ENCODE measurements at places on chromosomes 1 and 21.

DNA sequence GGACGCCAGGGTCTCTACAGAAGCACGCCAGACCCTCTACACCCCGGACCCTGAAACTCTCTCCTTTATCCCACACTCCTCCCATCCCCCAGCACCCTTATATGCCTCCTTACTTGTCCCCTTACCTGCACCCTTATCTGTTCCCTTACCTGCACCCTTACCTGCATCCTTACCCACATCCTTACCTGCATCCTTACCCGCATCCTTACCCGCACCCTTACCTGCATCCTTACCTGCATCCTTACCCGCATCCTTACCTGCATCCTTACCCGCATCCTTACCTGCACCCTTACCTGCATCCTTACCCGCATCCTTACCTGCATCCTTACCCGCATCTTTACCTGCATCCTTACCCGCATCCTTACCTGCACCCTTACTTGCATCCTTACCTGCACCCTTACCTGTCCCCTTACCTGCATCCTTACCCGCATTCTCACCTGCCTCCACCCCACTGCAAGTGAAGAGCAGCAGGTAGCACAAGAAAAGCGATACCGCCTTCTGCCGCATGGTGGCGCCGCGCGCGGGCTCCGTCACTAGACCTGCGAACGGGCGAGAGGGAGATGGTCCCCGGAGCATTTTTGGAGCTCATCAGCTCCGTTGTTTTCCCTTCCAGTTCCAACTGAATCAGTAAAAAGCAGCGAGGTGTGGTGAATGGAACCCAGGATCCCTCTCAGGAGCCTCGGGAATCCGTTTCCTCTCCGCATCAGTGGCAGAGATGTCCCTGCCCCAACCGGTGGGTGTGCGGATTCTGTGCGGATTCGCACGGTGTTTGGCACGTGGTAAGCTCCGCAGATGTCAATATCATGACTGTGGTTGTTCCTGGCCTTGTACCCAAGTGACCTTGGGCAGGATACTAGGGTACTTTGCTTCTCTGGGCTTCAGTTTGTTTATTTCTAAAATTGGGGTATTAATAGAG is 2.9 kb downstream of the IFI6 start:
- peak; percentile 79 for DNase-seq

GRCh38 chr1:47951026-47951425 is 46.2 kb downstream of the TRABD2B start:
- no peak for DNase-seq

DNA sequence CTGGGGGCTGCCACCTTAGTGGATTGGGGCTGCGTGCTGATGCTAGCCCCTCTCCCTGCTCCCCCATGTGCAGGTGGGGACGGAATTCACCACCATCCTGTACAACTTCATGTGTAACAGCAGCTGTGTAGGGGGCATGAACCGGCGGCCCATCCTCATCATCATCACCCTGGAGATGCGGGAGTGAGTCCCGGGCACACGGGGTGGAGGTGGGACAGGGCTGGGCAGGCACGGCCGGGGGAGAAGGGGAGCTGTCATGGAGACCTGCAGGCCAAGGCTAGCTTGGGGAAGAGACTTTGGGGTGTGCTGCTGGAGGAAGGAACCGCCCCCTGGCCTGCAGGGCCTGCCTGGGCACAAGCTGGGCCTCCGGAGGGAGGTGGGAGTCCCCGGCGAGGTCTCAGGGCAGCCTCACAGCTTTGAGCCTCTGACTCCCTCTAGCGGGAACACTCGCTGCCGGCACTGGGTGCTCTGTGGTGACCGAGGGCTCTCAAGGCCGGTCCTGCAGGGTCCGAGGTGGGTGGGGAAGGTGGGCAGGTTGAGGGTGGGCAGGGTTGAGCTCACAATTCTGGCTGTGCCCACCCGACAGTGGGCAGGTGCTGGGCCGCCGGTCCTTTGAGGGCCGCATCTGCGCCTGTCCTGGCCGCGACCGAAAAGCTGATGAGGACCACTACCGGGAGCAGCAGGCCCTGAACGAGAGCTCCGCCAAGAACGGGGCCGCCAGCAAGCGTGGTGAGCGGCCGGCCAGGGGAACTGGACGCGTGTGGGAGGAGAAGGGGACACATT is 25.0 kb upstream of the CCDC27 start:
- no peak for DNase-seq

- no peak for DNase-seq
Measured at GRCh38 chr21:31730712-31731055, 1.2 kb downstream of the SCAF4 start.

GRCh38 chr1:118247593-118247992 is 62.6 kb upstream of the SPAG17 start:
- DNase-seq, result no peak

DNA sequence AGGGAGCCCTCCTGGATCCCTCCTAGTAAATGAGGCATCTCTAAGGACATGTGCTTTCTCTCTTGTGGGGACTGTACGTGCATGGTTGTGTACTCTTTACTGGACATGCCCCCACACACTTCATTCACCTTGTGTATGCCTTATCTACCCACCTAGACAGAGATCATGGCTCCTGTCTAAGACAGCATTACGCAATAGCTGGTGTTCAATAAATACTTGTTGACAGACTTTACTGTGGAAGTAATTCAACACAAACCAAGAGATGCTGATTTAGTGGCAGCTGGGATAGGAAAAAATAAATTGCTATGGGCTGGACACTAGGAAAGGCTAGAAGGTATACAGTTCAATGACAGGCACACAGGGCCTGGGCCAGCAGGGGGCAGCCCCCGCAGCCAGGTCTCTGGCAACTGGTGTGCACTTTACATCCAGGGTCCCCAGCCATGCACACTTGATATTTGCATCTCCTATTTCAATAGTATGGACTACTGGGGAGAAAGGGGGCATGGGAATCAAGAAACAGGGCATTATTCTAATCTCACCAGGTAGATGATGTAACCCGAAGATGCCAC is 24.2 kb downstream of the TRABD2B start:
- no peak for DNase-seq

DNA sequence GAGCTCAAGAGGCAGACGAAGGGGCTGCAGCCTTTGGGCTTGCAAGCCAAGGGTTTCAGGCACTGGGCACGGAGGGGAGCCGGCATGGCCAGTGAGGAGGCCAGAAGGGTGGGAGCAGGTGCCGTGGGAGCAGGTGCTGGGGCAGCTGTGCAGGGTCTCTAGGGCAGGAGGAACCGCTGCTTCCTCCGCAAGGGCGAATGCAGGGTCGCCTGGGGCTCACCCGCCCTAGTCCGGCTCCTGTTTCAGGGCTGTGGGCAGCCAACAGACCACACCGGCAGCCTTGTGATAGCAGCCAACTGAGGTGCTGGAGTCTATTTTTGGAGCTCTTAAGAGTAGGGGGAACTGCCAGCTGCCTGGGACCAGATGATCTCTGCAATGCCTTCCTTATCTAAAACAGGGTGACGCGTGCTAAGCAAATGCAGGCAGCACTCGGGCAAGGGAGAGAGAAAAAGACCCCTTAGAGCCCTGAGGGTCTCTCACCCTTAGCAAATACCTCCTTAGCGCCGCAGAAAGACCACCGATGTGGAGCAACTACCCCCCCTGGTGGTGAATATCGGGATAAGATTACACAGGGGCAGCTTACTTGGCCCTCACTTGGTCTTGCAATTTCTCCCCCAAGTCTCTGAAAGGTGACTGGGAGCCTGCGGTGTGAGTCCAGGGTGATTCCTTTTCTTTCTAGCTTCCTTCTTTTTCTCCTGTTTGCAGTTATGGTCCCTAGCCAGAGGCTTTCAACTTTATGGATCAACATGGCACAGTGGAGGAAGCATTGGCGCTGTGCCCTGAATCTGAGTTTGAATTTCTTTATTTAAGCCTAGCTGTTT is 20.7 kb upstream of the MAPKAPK2 start:
- DNase-seq, result peak; percentile 45

DNA sequence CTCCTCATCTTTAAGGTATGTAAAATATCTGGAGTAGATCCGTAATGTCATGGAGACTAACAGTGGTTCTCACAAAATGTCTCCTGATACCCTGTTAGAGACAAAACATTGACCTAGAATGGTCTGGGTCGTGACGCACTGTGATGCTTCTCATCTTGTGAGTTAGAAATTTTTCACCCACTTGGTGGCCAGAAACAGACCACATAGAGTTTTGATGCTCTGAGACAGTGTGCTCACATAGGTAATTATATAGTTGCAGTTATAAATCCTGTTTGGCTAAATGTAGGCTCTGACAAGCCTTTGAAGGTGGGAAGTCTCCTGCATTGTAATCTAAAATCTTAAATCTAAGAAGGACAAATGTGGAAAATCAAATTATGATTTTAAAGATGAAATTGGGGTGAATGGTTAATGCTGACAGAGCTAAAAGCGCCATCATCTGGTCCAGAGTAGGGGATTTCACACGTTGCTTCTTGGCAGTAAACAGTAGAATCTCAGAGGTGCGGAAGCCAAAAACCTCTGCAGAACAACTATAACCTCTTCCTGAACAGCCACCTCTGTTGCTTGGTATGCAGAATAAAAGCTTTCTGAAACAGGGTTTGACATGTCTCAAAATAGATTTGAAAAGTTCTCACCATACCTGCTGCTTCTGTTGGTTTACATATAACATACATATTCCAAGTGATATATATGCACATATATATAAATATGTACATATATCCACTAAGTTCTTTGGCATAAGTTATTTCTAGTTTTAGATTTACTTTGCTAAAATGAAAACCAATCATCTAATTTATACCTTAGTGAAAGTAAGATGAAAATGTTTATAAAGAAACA is 17.1 kb downstream of the RPAP2 start:
- DNase-seq, result no peak

DNA sequence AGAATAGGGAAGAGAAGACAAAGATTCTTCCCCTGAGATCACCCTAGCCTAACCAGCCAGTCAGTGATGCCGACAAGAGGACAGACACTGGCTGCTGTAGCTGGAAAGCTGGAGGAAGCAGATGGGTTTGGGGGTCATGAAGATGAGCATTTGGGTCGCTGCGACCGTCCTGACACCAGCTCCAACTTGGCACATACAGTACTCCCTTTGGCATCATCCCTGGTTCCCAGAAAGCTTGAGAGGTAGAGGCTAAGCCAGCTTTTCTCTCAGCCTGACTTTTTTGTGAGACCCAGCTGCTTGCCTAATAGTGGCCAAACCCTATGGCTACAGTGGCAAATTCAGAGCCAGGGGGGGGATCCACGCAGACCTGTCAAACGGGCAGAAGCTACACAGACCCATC is 43.0 kb upstream of the IKBKE start:
- no peak for DNase-seq

GRCh38 chr1:108601708-108602410 is 42.0 kb downstream of the EEIG2 start:
- no peak for DNase-seq

DNA sequence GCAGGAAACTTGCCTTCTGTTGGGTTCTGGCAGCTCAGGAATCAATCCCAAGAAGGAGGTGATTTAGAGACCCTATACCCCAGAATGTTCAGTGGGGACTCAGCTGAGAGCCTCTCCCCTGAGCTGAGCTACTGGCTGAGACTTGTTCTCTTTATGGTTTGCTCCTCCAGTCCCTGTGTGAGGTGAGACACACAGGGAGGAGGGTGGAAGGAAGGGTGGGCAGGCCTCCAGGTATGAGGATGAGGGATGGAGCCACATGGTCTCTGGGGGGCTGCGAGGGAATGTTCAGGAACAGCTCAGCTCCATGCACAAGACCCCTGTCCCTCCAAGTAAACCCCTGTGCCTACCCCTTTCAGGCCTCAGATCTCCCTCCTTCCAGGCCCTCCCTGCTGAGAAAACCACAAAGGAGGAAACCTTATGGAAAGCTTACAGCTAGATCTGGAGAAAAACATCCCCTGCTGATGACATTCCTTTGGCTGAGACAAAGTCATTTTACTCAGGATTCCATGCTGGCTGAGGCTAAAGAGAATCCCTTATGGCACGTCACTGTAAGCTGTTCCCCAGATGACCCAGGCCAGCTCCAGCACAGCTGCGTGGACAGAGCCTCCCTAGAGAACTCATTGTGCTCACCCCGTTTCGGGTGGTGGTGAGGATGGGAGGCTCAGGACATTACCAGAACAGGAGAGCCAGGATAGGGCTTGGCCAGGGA is 91.5 kb upstream of the IPO9 start:
- no peak for DNase-seq

GRCh38 chr1:236484310-236484971 is 39.3 kb upstream of the LGALS8 start:
- no peak for DNase-seq

DNA sequence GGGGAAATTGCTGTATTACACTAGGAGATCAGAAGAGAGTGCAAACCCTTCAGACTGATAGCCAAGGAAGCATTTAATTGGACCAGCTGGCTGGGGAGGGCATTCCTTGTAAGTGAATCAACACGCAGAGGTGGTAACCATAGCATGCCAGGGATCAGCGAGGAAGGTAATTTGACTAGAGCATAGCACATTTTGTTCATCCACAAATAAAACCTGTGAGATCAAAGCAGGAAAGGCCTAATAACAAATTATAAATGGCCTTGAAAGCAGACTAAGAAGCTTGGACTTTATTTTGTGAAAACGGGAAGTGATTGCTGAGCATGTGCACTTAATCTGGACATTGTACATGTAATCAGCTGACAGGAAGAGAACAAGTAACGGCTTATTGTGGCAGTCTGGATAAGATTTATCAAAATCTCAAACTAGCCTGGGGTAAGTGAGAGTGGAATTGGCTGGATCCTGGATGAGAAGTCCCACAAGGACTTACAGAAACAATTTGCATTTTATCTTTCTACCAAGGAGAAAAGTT is 11.7 kb upstream of the CD55 start:
- no peak for DNase-seq

GRCh38 chr1:112954017-112954650 is 1.9 kb downstream of the SLC16A1 start:
- no peak for DNase-seq

DNA sequence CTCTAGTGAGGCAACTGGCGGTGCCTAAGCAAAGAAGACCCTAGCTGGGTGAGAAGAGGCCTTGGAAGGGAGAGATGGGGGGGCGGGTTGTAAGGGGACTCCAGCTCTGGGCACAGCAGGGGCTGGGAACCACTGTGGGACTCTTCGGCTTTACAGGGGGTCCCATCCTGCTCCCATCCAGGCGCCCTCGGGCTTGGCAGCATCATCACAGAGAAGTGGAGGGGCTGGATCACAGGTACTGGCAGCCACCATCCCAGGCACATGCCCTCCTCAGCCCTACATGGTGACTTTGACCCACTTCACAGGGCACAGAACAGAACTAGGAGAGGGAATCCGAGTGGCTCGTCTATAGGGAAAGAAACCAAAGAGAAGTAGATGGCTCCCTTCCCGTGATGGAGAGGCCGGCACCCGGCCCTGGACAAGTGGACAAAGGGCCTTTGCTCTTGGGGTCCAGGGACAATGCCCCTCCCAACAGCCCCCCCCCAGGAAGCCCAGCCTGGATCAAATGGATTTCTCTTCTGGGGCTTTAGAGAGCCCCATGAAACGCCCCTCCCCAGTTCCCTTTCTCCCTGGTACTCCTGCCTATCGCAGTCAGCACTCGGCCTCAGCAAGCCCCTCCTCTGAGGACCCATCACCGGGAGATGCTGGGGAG is 54.0 kb upstream of the ECE1 start:
- DNase-seq, result no peak

- DNase-seq, result peak; percentile 51
Measured at GRCh38 chr1:209569455-209570207, 13.9 kb upstream of the CAMK1G start.

- DNase-seq, result no peak
Measured at GRCh38 chr21:36803816-36804439, 105.0 kb downstream of the SIM2 start.
